AG08395 (cell line): ENCODE measurements at places on chromosomes 1 and 21.
A peak's percentile ranks its signal among the peaks of the same experiment; 100 is the strongest.

DNA sequence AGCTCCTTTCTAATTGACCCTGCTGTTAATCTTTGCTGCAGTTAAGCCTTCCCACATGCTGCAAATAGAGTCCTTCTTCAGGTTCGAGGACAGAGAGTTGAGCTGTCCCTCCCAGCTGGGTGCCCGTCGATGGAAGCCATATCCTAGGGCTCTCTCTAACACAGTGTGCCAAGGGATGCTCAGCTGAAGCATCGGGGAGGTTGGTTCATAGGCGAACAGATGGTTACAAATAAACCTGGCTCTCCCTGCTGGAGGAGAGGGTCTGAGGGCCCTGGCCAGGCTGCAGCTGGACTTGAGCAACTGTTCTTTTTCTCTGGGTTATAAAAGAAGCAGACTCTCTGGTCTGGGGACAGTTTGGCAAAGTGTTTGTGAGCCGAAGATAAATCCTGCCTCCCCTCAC is 120.3 kb upstream of the C8B start:
- no peak for DNase-seq

DNA sequence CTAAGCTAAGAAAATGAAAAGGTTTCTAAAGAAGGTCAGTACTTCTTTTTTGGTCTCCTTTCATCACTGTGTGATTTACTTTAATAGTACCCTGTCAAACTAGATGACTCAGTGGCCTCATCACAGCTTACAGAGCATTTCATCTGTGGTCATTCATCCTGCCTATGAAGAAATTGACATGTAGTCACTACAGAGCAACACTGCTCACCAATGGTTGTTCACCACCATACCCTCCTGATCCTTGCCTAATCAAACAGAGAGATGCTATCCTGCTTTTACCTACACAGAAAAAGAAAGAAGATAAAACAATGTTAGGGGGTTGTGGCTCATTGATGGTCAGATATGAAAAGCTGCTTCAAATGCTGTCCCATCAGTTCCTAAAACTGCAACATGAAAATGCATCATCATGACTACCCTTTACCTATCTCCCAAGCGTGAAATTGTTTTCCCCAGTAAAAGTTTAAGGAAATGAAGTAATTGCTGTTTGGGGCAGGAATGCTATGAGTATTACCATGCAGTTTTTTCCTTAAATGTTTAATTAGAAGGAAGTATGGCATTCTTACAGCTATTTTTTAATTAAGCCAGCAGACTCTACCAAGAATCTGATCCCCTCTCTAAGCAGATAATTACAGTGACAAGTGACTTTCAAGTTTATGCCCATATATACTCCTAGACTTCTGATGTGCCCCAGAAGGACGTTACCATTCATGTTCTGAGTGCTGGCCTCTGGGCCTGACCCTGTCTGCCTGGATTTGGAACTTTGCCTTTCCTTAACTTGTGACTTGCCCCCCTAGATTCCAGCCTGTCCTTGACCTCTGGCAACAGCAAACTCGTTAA is 46.1 kb upstream of the FBXO28 start:
- DNase-seq = peak; percentile 58

GRCh38 chr1:2049718-2050431 is at the start of gene PRKCZ:
PRKCZ (plus strand) TSS chr1:2050411; CDS start chr1:2050631, 220 bp downstream.
- DNase-seq = no peak

GRCh38 chr1:109185990-109186732 is 27.6 kb upstream of the SARS1 start:
- DNase-seq = no peak

- DNase-seq = no peak
Measured at GRCh38 chr1:25651824-25652741, 35.5 kb downstream of the MAN1C1 start.

DNA sequence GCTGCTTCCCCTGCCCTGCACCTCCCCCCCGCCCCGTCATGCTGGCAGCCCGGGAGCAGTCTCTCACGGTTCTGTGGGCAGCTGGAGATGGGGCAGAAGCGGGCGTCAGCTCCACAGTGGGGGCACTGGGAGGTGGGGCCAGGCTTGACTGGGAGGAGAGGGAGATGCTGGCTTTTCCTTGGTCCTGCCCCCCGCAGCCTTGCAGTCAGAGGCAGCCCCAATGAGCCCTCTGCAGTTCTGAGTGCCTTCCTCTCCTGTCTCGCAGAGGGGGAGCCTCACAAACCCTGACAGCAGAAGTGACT is 21.7 kb downstream of the ARHGEF10L start:
- peak; percentile 50 for DNase-seq

- no peak for DNase-seq
Measured at GRCh38 chr1:230328342-230329015, 97.7 kb downstream of the PGBD5 start.

GRCh38 chr1:198155253-198155652 is 1.5 kb upstream of the NEK7 start:
- peak; percentile 32 for DNase-seq

- no peak for DNase-seq
Measured at GRCh38 chr1:183604815-183605214, 14.6 kb upstream of the NCF2 start.

- DNase-seq = no peak
Measured at GRCh38 chr1:16969057-16969611, 11.3 kb downstream of the MFAP2 start.

DNA sequence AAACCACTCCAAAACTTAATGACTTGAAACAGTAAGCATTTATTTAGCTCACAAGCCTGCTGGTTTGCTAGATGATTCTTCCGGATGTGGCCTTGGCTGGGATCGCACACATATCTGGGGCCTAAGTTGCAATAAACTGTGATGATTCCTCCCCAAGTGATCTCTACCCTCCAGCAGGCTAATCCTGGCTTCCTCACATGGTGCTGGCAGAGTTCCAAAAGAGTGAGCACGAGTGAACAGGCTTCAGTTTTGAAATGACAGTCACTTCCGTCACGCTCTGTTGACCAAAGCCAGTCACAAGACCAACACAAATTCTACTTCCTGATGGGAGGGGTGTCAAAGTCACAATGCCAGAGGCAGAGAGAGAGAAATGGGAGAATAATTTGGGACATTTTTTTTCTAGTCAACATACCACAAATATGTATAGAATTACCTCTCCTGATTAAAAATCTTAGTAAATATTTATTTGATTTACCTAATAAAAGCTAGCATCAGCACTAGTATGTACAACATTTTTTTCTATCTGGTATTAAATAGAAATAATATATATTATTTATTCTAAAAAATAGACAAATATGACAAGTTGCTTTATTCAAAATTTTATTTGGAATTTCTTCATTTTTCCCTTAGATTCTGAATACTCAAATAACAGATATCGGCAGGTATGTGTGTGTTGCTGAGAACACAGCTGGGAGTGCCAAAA is 292.7 kb downstream of the TPR start:
- peak; percentile 82 for DNase-seq

DNA sequence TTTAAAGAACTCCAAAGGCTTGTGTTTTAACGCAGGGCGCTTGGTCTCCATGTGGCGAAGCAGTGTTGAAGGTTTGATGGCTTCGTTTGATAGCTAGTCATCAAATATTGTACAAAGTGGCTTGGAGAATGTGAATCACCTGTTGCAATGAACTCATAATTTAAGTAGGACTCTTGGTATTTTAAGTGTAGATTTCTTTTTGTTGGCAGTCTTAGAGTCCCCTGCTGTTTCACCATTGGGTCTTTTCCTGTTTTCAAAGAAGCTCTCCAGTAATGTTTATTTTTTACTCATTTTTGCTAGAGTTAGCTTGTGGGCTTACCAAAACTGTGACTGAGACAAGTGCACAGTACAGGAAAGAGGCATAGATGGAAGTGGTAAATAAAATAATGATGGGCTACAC is 26.2 kb downstream of the RASAL2 start:
- no peak for DNase-seq

- DNase-seq = no peak
Measured at GRCh38 chr1:203764105-203765028, 616 bp upstream of the LAX1 start.
